Cardiac septum (tissue), 1 donor: ENCODE measurements at places on chromosomes 5 and 9. TPM values are rescaled to one million over a fixed set of nuclear protein-coding genes. Genes with fewer than 3 reads are reported as not detected.

SMIM33 gene
- not detected for total RNA-seq

UBE2QL1 gene
- total RNA-seq = 13.1 TPM

DNA sequence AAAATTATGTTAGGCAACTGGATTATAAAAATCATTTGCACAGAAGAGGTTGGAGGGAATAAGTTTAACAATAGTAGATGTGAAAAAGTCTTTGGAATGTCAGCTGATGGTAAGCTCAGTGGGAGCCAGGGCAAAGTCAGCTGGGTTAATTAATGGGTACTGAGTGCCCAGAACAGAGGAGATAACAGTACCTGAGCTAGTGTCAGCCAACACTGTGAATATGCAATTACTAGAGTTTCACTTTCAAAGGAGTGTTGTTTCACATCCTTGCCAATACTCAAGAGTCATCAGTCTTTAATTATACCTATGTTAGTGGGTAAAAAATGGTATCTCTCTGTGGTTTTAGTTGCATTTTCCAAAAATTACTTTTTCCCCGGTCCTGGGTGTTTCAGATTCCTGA, 135.1 kb downstream of the KIF4B start:
- DNase-seq = no peak

GRCh38 chr5:1444361-1445189, 665 bp downstream of the SLC6A3 start:
- peak; percentile 62 for DNase-seq
